ENCODE measurements at places on chromosomes 6 and 20.

- DNase-seq: no peak
These were observed 46.9 kb downstream of the LYRM4 start for GRCh38 chr6:5213836-5214235.

DNA sequence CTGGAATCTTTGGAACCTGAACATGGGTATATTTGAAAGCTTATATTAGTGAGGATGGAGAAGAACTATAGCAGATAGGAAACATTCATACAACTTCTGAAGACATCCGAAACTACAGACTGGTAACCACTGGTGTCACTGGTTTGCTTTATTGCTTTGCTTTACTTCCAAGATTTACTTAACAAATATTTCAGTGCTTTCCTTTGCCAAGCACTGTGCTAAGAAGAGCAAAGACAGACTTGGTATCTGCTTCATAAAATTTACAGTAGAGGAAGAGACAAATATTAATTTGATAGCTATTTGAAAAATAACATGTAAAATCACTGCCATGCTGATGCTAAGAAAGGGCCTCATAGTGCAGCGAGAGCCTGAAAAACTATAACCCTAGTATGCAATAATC is 1.8 kb downstream of the TPD52L1 start:
- no peak for DNase-seq

DNA sequence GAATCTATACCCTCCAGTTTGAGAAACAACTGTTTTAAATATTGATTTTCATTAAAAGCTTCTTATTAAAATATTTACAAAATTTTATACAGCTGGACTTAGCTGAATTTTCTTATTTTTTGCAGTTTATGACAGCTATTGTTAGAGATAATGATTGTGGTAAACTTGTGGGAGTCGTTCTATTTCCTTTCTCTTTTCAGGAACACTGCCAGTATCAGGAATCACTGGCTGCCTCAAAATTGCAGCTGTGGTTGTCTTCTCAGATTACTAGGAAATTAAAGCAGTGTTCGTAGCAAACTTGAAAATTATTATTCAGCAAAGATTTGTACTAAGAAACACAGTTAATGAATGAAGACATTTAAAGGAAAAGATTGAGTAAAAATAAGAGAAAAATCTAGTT is 311.0 kb downstream of the CENPW start:
- DNase-seq: peak; percentile 16

DNA sequence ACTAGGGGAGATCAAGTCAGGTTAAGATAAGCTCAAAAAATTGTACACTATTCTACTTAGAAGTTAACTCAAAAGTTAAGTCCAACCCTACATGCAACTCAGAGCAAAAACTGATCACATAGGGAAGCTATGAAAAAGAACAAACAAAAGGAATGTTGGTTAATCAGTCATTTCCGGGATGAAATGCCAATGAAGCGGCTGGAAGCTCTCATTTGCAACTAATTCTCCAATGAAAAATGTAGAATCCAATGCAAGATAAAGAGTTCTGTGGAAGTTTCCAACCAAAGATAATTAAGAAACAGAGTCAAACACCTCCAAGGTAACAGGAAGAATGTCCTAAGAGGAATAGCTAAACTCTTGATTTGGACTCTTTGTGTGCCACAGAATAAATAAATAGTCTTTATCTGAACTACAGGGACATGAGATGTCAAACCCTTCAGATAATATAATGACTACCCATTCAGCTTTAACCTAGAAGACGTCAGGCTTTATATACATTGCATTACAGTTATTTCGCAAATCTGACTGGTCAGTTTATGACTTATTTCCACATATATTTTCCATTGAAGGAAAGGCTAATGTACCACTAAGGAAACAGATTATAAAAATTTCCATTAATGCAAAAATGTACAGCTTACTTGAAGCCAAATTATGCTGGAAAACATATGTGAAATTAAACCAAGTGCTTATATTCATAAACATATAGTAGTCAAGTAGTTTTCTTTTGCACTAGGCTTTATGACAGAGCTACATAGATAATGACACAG is 48.0 kb upstream of the DST start:
- DNase-seq: peak; percentile 44

DNA sequence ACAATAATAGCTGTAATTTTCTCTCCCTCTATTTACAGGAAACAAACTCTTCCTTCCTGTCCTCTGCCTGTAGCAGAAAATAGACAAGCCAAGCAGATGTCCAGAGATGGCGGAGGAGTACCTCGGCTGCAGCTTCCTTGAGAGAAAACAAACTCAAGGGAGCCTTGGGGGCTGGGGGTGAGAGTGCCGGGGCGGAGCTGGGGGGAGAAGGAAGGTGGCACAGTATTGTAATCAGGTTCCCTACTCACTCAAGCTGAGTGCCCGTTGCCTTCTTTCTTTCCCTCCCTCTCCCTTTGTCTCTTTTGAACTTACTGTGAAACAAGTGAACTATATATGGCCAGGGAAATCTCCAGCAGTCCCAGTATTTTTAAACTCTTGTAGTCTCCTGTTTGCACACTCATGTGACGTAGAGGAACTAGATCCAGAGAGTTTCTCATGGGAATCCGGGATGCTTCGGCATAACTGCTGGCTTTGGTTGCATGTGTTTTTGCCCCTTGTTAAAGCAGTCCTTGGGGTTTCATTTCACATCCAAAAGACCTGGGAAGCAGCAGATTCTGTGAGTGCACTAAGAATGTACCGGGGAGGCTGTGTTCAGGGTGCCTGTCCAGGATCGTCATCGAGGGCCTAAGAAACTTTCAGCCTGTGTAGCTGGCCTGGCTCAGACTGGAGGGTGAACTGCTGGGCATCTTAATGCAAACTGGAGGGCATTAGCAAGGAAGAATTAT is 44.6 kb upstream of the HDDC2 start:
- DNase-seq: peak; percentile 43

DNA sequence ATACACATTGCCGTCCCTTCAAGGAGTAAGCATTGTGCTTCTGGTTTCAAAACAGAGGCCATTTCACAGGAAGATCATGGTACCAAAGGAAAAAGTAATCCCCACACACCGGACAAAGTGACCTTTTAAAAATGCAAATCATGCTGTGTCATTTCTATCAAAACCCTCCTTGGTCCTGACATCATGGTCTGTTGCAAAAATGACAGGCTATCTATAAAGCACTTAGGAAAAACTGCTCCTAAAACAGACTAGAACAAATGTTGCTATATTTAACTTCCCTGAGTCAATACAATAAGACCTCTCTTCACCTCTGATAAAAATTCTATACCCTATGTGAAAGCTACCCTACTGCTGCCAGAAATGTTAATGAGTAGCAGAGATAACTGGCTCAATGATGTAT is 353.6 kb upstream of the RUNX2 start:
- DNase-seq: no peak

DNA sequence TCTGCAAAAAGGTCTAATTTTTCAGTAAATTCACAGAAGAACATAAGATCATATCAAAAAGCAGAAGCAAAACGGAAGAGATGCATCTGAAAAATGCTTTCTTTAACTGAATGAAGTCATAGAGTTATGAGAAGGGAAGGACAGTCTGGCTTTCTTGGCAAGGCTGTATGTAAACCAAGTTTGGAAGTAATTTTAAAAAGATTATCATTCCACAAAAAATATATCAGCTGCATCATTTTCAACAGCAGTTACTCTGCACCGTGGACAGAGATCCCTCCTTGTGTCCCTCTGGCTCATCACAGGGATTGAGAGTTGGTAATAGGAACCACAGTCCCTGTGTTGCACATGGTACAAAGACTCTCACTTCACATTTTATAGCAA is 258.5 kb downstream of the HIVEP2 start:
- no peak for DNase-seq

GRCh38 chr6:158408552-158409130 is 96.4 kb downstream of the TULP4 start:
- DNase-seq: no peak
